Head of caudate nucleus (tissue), 42 donors: ENCODE measurements at places on chromosomes 16 and 17.
A peak's percentile ranks its signal among the peaks of the same experiment; 100 is the strongest.

DNA sequence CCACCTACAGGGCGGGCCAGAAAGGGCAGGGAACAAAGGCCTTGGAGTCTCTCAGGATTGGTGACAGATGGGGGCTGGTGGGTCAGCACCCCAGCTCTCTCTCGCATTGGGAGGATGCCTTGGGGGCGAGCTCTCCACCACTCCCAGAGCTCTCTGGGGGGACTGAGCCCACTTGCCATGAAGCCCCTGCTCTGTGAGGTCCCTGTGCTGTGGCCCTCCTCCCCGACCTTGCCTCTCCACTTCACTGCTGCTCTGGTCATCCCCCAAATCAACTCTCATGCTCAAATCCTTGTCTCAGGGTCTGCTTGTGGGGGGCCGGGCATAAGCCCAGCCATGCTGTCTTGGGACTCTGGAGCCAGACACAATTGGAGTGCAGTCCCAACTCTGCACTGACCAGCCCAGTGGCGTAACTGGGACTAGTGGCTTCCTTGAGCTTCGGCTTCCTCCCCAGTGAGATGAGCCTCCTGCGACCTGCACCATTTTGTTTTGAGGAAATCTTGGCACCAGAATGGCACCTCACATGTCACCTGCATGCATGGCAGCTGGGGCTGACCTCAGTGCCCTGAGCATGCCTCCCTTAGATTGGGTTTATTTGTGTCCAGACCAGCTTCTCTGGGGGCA, 184.5 kb downstream of the IRF8 start:
- DNase-seq = no peak

DNA sequence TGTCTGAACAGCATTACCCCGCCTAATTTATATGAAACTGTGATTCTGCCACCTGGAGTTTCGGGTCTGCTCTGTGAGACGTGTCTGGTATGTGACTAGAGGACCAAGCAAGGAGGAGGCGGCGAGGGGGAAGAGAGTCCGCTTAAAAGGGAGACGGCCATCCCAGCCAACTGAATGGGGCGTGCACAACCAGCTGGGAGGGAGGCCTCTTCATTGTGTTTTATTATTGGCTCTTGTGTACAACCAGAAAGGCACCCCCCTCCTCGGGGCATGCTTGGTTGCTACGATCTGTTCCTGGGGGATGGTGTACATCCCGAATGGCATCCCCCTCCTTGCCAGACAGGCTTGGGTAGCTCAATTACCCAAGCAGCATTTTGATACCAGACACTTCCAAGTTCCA, 384.5 kb upstream of the SALL1 start:
- peak; percentile 18 for DNase-seq

GRCh38 chr17:49875685-49876084, 27.8 kb upstream of the TAC4 start:
- no peak for DNase-seq

- DNase-seq = no peak
Measured at GRCh38 chr16:48157794-48158193, 2.0 kb upstream of the ABCC12 start.

DNA sequence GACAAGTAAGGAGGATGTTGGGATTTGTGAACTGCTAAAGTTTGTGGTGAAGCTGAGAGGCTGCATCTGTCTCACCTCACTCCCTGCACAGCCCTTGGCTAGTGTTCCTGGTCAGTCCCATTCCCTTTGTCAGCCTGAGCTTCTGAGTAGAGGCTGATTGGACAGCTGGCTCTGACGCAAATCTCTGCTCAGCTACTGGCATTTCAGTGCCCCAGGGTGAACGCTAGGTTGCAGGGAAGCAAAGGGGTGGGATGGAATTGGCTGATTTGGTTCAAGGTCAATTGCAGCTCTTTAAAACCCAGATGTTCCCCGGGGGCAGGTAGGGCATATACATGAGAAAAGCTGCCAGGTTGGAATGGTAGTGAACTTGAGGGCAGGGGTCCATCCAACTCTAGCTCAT, 23.1 kb upstream of the CNOT1 start:
- DNase-seq = no peak

- DNase-seq = no peak
Measured at GRCh38 chr17:79919862-79920720, 80.9 kb upstream of the CBX4 start.

DNA sequence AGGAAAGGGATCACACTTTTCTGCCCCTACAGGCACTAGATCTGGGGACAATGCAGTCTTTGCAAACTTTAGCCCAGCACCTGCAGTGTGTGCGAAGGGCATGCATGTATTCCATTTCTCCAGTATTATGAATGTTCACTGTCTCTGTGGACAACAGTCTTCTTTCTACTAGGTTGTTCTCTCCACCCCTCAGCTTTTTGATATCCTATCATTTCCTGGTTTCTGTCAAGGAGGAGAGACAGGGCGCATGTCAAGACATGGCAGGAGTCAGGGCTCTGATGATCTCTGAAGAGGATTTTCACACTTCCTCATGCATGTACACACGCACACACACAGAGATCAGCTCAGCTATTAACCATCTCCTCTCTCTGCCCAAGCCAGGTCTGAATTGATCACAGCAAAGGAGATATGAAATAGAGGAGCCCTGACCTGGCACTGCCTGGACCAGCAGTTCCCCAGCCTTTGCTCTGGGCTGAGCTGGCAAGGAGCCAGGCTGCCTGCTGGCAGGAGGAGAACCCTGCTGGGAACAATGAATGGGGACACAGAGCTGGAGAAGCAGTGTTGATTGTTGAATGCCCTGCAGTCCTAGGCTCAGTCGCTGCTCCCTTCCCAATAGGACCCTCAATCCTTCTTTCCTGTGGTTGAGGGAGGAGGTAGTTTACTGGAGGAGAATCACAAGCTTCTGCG, 2.6 kb downstream of the GPR179 start:
- DNase-seq = peak; percentile 89

GRCh38 chr17:3834811-3835210, 11.2 kb downstream of the NCBP3 start:
- no peak for DNase-seq

DNA sequence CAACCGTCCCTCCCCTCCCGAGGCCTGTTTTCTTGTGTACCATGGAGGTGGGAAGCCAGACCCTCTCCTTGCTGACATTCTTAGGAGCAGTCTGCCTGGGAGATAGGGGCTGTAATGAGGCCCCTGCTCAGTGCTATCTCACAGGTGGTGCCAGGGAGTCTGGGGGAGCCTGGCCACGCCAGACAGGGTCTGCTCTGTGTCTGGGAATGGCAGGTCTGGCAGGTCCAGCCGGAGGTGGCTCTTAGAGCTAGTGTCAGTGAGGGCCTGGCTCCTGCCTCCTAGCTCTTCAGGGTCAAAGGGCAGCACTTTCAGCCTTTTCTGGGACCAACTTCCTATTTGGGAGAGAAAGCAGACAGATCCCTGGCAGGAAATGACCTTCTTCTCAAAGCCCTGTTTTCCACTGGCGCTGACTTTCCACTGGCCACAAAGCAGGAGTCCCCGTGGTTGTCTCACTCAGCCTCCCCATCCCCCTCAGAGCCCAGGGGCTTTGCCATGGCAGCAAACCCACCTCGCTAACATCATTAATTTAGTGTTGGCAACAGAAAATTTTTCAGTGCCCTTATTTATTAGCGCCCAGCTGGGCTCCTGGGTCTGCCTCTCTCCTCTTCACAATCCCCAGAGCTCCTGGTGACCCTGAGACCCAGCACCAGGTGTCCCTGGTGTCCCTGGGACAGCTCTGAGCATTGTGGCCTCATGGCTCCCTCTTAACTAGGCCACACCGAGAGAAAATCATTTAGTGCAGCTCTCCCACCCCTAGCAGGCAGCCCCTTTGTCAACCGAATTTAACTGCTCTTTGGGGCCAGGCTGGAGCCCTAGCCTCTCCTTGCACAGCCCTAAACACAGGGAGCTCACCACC, 24.0 kb upstream of the DOK4 start:
- no peak for DNase-seq

GRCh38 chr16:88810166-88810911, 1.4 kb downstream of the APRT start:
- DNase-seq = no peak

DNA sequence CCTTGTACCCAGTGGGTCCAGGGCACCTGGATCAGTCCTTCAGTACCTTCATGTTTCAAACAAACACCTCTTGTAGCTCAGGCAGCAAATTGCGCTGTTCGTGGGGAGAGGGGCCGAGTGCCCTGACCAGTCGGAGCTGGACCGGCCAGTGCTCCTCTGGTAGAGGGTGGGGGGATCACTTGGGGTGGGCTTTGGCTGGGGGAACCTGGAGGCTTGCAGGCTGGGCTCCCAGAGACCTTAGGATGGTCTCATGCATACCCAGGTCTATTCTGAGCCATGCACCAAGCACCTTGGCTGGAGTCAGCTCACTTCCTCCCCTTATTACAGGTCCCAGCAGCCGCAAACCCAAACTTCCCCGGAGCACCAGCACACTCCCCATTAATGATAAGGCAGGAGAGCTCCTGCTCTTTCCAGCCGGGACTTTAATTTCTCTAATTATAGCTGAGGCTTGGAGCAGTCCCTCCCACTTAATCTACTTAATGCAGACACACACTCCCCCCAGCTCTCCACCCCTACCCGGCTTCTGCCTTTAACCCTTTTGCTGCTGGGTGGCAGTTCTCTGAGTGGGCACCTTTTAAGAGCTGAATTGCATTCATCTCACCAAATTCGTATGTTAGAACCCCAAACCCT, 26.3 kb upstream of the MGAT5B start:
- no peak for DNase-seq
